ENCODE measurements at places on chromosomes 13 and 19.

GRCh38 chr13:43880214-43880855 lies 631 bp downstream of the LACC1 start:
- no peak for DNase-seq

DNA sequence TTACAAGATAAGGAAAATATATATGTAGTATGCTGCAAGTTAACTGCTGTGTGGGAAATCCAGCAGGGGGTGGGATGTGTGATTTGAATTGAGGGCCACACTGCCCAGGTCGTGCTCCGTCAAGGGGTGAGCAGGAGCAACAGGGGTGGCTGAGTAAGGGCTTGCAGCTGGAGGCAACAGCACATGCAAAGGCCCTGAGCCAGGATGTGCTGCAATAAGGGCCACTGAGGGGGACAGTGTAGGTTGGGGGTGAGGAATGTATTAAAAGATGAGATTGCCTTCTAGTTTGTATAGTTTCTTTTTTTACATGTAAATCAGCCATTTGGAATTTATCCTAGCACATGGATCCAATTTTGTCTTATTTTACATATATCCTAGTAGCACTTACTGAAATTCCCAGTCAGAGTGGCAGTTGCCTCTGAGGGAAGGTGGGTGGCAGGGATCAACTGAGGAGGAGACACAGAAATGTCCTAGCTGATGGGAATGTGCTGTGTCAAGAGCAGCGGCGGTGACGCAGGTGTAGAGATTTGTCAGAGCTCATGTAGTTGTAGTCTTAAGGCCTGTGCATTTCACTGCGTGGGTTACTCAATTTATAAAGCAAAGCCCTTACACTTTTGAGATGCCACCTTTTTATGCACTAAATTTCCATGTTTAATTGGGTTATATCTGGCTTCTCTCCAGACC lies 5.4 kb upstream of the RBM42 start:
- DNase-seq = no peak

GRCh38 chr13:72112216-72112615 lies 245.2 kb upstream of the DACH1 start:
- no peak for DNase-seq

GRCh38 chr13:20812890-20813289 lies 39.1 kb upstream of the EEF1AKMT1 start:
- no peak for DNase-seq

DNA sequence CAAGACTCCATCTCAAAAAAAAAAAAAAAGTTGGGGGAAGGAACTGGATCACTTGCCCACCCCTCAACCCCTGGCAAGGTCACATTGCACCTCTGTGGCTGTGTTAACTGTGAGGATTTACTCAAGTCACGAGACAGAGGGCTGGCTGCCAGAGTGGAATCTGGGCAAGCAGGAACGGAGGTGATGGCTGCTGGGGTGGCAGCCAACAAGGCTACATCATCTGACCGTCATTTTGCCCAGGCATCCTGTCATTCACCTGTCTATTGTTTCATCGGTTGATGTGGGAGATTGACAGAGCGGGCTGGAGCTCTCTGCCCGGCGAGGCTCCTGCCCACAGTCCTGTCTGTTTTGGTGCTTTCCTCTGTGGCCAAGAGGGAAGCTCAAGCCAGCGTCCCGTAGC lies 75.7 kb downstream of the DPF1 start:
- no peak for DNase-seq

DNA sequence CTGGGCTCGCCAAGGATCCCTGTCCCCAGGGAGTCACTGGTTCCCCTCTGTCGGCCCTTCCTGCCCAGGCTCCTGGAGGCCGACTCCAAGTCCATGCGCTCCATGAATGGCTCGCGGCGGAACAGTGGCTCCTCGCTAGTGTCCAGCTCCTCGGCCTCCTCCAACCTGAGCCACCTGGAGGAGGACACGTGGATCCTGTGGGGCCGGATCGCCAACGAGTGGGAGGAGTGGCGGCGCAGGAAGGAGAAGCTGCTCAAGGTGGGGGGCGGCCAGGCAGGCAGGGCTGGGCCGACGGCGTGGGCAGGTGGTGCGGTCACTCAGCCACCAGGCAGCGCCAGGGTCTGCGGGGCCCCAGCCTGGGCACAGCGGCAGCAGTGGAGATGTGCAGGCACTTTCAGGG lies 17.6 kb downstream of the EVI5L start:
- DNase-seq = no peak

DNA sequence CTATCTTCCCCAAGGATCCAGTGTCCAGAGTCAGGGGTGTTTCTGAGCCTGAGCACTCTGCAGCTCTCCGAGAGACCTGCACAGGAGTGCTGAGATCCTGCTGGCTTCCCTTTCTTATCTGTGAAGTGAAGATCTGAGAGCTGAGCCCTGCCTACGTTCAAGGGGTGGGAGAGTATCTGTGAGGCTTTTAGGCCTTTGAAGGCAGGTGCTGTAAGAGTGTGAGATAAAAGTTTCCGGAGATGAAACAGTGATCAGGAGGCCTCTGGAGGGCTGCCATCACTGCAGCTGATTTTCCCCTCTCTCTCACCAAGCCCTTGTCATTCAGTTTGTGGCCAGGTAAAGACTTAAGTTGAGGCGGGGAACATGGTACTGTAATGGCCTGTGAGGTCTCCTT lies 83.1 kb downstream of the AKAP11 start:
- peak; percentile 40 for DNase-seq

- no peak for DNase-seq
Observed at GRCh38 chr13:68234274-68234673, 1004.1 kb upstream of the PCDH9 start.

DNA sequence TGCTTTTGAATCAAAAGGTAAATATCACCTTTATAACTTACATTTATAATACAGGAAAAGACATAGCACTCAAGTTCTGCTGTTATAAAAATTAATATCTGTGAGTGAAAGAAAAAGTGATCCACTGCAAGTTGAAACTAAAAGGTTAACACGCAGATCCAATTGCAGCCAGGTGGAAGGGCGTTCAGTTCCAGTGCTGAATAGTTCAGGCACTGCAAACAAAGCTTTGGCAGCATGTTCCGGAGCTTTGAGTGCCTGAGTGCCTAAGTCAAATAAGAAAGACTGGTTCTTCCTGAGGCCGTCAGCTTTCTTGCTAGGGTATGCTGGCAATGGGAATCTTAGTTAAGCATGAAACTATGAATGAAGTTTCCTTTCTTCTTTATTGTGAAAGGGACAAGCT lies 200.3 kb downstream of the LMO7 start:
- DNase-seq = no peak

DNA sequence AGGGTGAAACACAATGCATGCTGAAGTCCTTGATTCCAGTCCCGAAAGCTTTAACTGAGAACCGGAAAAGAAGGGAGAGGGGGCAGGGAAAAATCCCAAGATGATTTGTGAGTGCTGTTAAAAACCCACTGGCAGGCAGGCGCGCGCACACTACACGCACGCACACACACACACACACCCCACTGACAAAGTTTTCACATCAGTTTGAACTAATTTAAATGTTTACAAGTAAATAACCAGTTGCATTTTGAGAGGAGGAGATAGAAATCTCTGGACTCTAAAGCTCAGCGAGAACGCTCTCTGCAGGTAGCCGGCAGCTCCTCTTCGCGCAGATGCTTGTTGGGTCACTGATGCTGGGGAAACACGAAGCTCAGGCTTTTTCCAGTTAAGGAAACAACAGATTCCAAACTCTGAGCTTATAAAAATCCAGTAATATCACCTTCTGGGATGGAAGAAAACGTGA lies 818 bp upstream of the SLITRK1 start:
- no peak for DNase-seq

GRCh38 chr13:100608906-100609305 lies 20.3 kb upstream of the GGACT start:
- DNase-seq = no peak

- DNase-seq = peak; percentile 96
Observed at GRCh38 chr13:19958155-19959111, at the start of gene ZMYM2. TSS of gene ZMYM2 (plus strand) at chr13:19958727. CDS start at chr13:19993073, 34,346 bp downstream.

- no peak for DNase-seq
Observed at GRCh38 chr19:12603714-12604113, 6.9 kb downstream of the ZNF490 start.

- no peak for DNase-seq
Observed at GRCh38 chr19:18464646-18465045, 26.7 kb upstream of the ISYNA1 start.

DNA sequence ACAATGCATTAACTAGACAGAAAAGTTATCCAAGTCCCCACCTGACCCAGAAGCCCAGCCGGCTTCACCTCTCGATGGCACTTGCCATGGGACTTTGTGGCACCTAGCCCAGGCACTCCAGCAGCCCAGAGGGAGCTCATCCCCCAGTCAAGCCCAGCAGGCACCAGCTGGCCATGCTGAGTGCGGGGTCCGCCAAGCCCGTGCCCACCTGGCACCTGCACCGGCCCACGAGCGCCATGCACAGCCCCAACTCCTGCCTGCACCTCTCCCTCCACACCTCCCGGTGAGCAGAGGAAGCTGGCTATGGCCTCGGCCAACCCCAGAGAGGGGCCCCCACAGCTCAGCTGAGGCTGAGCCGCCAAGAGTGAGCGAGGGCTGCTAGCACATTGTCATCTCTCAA lies 1759.1 kb downstream of the OLFM4 start:
- no peak for DNase-seq

- DNase-seq = no peak
Observed at GRCh38 chr13:60417734-60418133, 20.7 kb downstream of the TDRD3 start.

DNA sequence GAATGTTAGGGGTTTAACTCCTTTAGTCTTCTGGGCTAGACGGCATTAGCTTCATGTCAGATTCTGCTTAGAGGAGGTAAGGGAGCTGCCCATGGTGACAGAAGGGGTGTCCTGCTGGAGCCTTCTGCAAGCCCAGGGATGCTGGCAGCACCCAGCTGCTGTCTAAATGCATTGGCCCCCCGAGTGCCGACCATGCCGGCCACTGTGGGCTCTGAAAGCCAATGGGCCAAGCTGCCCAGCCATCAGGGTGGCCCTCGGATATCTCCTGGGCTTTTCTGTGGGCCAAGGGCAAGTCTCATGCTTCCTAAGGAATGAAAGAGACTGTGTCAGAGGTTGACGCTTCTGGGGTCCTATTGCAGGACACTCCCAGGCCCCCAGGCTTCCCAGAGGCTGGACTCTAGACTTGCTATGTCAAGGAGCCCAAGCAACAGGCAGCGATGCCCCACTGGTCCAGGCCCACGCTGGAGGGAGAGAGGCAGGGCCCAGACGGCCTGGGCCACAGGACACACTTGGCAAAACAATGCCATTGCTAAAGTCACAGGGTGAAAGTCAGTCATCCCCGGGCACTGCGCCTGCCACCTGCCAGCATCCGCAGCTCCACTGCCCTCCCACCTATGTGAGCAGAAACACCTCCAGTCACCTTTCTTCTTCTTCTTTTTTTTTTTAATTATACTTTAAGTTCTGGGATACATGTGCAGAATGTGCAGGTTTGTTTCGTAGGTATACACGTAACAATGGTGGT lies 160.2 kb upstream of the GPR12 start:
- DNase-seq = no peak
